ENCODE measurements at places on chromosomes 7 and 10. TPM values are rescaled to one million over a fixed set of nuclear protein-coding genes. Genes with fewer than 3 reads are reported as not detected.

GRCh38 chr7:96933067-96933645 is 72.2 kb upstream of the DLX6 start:
- no peaks in the 10 kb centered on the region for H3K27me3 ChIP-seq

DNA sequence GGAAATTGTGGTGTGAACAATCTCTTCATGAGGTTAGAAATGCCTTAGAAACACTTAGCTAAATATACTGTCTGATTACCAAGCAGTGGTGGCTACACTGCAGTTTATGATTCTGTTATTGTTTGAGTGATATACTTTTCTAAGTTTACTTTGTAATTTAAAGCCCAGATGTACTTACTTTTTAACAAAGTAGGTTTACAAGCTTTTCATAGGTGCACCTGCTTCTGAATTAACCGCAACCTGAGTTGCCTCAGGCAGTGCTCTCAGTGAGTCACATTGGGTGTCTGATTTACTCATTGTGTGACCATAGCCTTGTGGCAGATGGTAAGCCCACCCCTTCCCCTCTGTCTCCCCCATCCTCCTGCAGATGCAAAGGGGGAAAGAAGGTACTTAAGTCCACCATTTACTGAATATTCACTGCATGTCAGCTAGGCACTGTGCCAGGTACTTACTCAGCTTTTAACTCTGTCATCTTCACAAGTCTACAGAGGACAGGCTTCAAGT is 9.0 kb downstream of the MTURN start:
- H3K4me1 ChIP-seq: no peaks in the 10 kb centered on the region
- no peak for DNase-seq
- no peaks in the 10 kb centered on the region for H3K36me3 ChIP-seq
- no peak overlapping the region for H3K27ac ChIP-seq

- H3K36me3 ChIP-seq: no peaks in the 10 kb centered on the region
- H3K4me1 ChIP-seq: peaks cover 11% of the 10 kb centered on the region
- no peaks in the 10 kb centered on the region for H3K27me3 ChIP-seq
- H3K27ac ChIP-seq: peak overlapping the region; percentile 62
Observed at GRCh38 chr10:88385601-88386203, 197.4 kb downstream of the RNLS start.

DNA sequence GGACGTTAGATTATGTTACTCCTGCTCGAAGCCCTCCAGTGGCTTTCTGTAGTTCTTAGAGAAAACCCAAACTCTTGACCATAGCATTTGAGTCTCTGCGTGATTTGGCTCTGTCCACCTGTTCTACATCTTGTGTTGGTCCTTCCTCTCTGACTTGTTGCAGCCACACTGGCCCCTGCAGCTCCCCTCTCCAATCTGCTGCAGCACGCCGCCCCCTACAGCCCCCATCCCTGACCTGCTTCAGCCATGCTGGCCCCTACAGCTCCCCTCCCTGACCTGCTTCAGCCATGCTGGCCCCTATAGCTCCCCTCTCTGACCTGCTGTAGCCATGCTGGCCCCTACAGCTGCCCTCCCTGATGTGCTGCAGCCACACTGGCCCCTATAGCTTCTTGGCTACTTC is 29.2 kb downstream of the TRRAP start:
- no peak overlapping the region for H3K4me3 ChIP-seq
- no peaks in the 10 kb centered on the region for H3K4me1 ChIP-seq
- peaks cover 18% of the 10 kb centered on the region for H3K36me3 ChIP-seq
- no peaks in the 10 kb centered on the region for H3K27me3 ChIP-seq
- H3K27ac ChIP-seq: no peak overlapping the region
- DNase-seq: no peak

Gene VWC2
- not detected for total RNA-seq

- no peaks in the 10 kb centered on the region for H3K36me3 ChIP-seq
- H3K4me1 ChIP-seq: peaks cover 5% of the 10 kb centered on the region
- H3K27me3 ChIP-seq: peaks cover 67% of the 10 kb centered on the region
- H3K4me3 ChIP-seq: no peak overlapping the region
Observed at GRCh38 chr10:69567920-69568319, 5.3 kb downstream of the NEUROG3 start.

DNA sequence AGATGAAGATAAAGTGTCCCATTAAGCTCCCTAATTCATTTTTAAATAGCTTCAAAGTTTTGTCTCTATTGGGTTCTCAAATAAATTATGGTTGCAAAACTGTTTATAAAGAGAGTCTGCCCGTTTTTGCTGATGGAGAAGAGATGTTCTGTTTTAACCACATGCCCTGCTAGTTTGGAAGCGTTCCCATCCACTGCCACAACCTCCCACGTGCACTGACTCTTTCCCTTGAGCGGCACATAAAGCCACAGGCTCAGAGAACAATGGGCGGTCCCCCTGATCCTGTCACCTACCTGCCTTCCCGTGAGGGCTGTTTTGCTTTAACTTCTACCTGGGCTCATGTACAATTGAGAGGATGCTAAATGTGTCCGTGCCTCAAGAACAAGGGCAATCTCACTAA is 65.5 kb downstream of the CPVL start:
- H3K36me3 ChIP-seq: no peaks in the 10 kb centered on the region
- DNase-seq: no peak
- H3K27me3 ChIP-seq: peaks cover 8% of the 10 kb centered on the region
- no peak overlapping the region for H3K27ac ChIP-seq
- H3K4me3 ChIP-seq: no peak overlapping the region

- no peaks in the 10 kb centered on the region for H3K4me1 ChIP-seq
- H3K27me3 ChIP-seq: no peaks in the 10 kb centered on the region
- no peak for DNase-seq
- no peaks in the 10 kb centered on the region for H3K36me3 ChIP-seq
Observed at GRCh38 chr7:40805361-40805760, 670.6 kb downstream of the SUGCT start.

GRCh38 chr10:49356944-49357343 is 38.9 kb downstream of the DRGX start:
- H3K27me3 ChIP-seq: no peaks in the 10 kb centered on the region
- H3K4me3 ChIP-seq: no peak overlapping the region
- H3K27ac ChIP-seq: no peak overlapping the region
- no peak for DNase-seq

Gene ADAM12
- 0.10 TPM for total RNA-seq

Gene PRPS1L1
- total RNA-seq: not detected

- no peaks in the 10 kb centered on the region for H3K36me3 ChIP-seq
- no peak overlapping the region for H3K4me3 ChIP-seq
- H3K4me1 ChIP-seq: no peaks in the 10 kb centered on the region
- no peak overlapping the region for H3K27ac ChIP-seq
Observed at GRCh38 chr7:117219485-117219884, 103.4 kb downstream of the WNT2 start.

DNA sequence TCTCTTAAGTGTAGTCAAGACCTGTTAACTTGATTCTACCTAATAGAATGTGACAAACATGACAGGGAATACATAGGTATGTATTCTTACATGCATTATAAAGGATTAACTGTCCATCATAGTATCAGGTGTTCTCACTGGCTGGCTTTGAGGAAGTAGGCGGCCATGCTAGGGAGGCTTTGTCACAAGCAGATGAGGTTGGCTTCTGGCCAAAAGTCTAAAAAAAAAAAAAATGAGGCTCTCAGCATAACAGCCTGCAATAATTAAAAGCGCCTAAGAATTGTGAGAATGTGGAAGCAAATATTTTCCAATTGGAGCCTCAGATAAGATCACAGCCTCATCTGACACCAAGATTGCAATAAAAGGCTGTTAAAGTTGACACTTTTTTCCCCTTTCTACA is 1256.8 kb upstream of the SORCS1 start:
- H3K4me1 ChIP-seq: no peaks in the 10 kb centered on the region
- no peaks in the 10 kb centered on the region for H3K36me3 ChIP-seq
- H3K4me3 ChIP-seq: no peak overlapping the region
- no peak overlapping the region for H3K27ac ChIP-seq
- DNase-seq: no peak

GRCh38 chr7:29256693-29257002 is 62.1 kb downstream of the CHN2 start:
- no peak overlapping the region for H3K4me3 ChIP-seq
- no peak overlapping the region for H3K27ac ChIP-seq
- no peaks in the 10 kb centered on the region for H3K4me1 ChIP-seq
- no peak for DNase-seq

DNA sequence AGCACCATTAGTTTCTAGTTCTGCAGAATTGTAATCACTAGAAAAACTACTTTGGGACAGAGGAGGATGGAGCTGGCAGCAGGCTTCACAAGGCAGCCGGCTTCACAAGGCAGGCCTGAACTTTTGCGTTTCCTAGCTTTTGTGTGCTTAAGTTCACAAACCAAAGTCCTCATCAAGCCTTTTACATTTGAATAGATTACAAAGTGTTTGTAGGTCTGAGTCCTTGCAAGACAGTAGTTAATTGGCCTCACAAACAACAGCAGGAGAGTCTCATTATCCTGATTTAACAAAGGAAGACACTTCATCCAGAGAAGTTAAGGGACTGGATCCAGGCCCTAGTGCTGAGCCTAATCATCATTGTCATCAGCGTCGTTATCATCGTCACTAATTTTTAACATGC is 147.8 kb upstream of the AUTS2 start:
- no peaks in the 10 kb centered on the region for H3K36me3 ChIP-seq
- H3K27ac ChIP-seq: no peak overlapping the region
- H3K4me3 ChIP-seq: no peak overlapping the region
- H3K27me3 ChIP-seq: no peaks in the 10 kb centered on the region

- no peak overlapping the region for H3K4me3 ChIP-seq
- no peaks in the 10 kb centered on the region for H3K36me3 ChIP-seq
- no peaks in the 10 kb centered on the region for H3K4me1 ChIP-seq
- H3K27ac ChIP-seq: no peak overlapping the region
- no peaks in the 10 kb centered on the region for H3K27me3 ChIP-seq
Observed at GRCh38 chr7:112362053-112362650, 88.1 kb upstream of the IFRD1 start.

- H3K27ac ChIP-seq: no peak overlapping the region
- no peaks in the 10 kb centered on the region for H3K36me3 ChIP-seq
- no peak overlapping the region for H3K4me3 ChIP-seq
- no peaks in the 10 kb centered on the region for H3K27me3 ChIP-seq
Observed at GRCh38 chr7:30877015-30877769, 34.5 kb upstream of the AQP1 start.

GRCh38 chr10:35442028-35442427 is 105.7 kb downstream of the CCNY start:
- no peaks in the 10 kb centered on the region for H3K36me3 ChIP-seq
- H3K27me3 ChIP-seq: no peaks in the 10 kb centered on the region
- DNase-seq: no peak

- no peak for DNase-seq
- H3K36me3 ChIP-seq: no peaks in the 10 kb centered on the region
- H3K27ac ChIP-seq: no peak overlapping the region
Observed at GRCh38 chr10:131882590-131883451, 18.0 kb upstream of the PPP2R2D start.

GRCh38 chr7:2737771-2738540 is 50.0 kb downstream of the AMZ1 start:
- H3K4me1 ChIP-seq: peaks cover 9% of the 10 kb centered on the region
- no peak overlapping the region for H3K27ac ChIP-seq
- no peak overlapping the region for H3K4me3 ChIP-seq
- no peaks in the 10 kb centered on the region for H3K27me3 ChIP-seq
- DNase-seq: no peak
- no peaks in the 10 kb centered on the region for H3K36me3 ChIP-seq

DNA sequence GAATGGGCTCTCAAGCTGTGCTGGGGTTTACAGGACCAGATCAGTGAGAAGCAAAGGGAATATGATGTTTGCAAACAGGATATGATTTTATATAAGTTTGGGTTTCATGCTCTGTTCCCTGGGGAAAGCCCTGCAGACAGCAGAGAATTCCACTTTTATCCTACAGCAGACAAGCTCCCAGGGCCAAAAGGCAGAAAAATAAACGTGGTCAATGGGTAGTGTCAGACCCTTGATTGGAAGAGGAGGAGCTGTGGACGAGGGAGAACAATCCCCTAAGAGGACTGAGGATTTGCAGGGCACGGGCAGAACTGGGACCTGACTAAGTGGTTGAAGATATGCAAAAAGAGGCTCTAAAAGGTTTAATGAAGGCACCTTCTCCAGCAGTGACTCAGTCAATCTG is 275.3 kb downstream of the HDAC9 start:
- H3K27ac ChIP-seq: no peak overlapping the region
- no peaks in the 10 kb centered on the region for H3K36me3 ChIP-seq
- no peak for DNase-seq
- H3K27me3 ChIP-seq: no peaks in the 10 kb centered on the region
- H3K4me1 ChIP-seq: no peaks in the 10 kb centered on the region
- H3K4me3 ChIP-seq: no peak overlapping the region

DNA sequence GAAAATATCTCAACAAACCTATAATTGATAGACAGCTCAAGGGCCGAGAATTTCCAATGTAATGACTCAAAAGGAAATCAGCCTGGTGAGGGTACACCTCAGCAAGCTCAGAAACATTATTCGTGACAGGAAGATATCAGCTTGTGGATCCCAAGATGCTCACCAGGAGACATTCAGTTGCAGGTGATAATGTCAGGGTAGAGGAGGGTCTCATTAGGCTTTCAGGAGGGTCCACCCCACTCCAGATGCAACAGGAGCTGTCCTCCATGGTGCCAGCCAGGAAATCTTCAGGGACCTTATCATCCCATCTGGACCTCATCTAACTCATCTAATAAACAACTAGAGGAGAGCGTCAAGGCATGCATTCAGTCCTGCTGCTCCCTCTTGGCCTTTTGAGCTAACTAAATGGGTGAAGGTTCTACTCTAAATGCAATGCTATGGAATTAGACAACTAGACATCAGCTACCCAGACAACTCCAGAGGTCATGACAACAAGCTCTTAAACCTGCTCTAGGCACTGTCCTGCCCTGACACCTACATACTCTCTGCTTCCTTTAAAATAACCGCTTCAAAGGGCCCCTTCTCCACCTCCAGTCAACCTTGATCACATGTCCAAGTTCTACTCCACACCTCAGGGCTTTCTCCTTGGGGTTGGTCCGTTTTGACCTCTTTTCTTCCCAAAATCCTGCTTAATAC is 4.3 kb upstream of the GIMAP5 start:
- DNase-seq: no peak
- H3K27ac ChIP-seq: no peak overlapping the region
- H3K27me3 ChIP-seq: peaks cover 3% of the 10 kb centered on the region
- no peak overlapping the region for H3K4me3 ChIP-seq
- no peaks in the 10 kb centered on the region for H3K36me3 ChIP-seq

Data from Panc1 (cell line).